ENCODE measurements at places on chromosomes 5 and 9.

- no peak for DNase-seq
Measured at GRCh38 chr5:137808503-137809135, 54.5 kb upstream of the HNRNPA0 start.

- no peak for DNase-seq
Measured at GRCh38 chr9:109560470-109561132, 62.5 kb upstream of the PTPN3 start.

- DNase-seq: no peak
Measured at GRCh38 chr5:118378959-118379358, 609.4 kb downstream of the DTWD2 start.

- no peak for DNase-seq
Measured at GRCh38 chr5:6760686-6761085, 47.5 kb downstream of the TENT4A start.

GRCh38 chr5:132260051-132260450, 2.6 kb downstream of the PDLIM4 start:
- peak; percentile 16 for DNase-seq

DNA sequence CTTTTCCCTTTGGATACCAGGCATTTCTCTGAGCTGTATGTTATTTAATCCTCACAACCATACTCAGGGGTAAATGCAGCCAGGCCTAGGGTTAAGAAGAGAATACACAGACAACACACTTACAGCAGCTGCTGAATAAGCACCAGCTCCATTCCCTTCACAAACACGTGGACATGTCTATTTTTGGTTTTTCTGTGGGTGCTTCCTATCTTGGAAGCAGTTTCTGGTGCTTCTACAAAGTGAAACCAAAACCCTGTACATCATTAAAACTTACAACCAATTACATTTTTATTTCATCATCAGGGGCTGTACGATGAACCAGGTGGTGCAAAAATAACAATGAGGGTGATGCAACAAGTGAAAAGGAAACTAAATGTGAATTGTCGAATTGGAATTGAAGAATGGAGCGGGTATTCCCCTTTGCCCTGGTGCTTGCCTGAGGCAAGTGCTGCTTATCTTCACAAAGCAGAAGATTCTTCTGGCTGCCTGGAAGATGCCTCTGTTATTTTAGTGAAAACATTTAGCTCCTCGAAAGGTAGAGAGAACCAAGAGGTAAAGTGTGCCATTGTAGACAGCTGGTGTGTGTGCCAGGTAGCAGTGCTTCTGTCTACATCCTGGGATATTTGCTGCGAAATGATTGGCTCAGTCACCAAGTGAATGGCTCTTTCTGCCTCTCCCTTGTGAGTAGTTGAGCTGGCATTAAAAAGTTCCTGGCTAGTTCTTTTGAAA, 18.6 kb upstream of the IFNB1 start:
- DNase-seq: no peak

- DNase-seq: no peak
Measured at GRCh38 chr5:149018909-149019443, 43.9 kb downstream of the SH3TC2 start.

GRCh38 chr9:72360324-72360723, 4.7 kb downstream of the ZFAND5 start:
- no peak for DNase-seq

- DNase-seq: no peak
Measured at GRCh38 chr9:127264462-127265219, at the start of gene GARNL3. Gene GARNL3 (plus strand): TSS chr9:127264774. CDS start chr9:127264878, 104 bp downstream.

DNA sequence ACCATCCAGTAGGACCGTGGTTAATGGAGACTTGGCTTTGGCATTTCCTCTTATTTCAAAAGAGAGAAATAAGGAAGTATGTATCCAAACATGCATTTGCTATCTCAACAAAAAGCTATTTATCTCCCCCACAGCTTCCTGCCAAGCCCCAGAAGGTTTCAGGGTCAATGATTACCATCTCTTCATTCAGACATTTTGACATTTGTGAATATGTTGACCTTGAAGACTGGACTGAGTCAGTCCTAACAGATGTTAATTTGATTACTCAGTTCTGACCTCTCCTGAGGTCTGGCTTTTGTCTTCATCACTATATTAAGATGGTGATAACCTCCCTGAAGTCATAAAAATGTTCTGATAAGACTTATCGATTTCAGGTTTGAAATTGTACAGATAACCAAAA, 479.4 kb downstream of the AGTPBP1 start:
- DNase-seq: no peak

DNA sequence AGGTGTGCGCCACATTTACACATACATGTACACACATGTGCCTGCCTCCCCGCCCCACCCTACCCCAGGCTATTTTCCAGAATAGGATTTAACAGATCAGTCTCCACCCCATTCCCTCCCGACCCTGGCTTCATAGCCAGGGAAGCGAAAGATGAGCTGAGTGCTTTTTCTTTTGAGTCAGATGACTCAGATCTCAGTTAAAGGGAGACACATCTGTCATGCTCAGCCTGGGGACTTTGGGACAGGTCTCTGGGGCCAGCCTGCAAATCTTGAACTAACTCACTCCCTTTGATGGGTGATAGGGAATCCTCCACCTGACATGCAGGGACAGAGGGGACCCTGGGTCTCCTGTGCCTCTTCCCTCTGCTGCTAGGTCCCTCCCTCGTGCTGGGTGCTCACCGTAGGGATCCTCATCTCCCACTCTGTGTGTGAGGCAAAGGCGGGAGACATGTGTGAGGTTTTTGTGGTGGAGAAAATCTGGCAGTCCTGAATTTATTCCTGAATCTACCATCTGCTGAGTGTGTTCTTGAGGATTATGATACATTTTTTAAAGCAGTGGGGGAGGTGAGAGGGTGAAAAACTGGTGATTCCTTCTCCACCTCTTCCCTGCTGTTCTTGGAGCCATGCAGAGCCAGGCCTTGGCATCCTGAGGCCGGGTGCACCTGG, 37.7 kb downstream of the NEUROG1 start:
- DNase-seq: no peak

DNA sequence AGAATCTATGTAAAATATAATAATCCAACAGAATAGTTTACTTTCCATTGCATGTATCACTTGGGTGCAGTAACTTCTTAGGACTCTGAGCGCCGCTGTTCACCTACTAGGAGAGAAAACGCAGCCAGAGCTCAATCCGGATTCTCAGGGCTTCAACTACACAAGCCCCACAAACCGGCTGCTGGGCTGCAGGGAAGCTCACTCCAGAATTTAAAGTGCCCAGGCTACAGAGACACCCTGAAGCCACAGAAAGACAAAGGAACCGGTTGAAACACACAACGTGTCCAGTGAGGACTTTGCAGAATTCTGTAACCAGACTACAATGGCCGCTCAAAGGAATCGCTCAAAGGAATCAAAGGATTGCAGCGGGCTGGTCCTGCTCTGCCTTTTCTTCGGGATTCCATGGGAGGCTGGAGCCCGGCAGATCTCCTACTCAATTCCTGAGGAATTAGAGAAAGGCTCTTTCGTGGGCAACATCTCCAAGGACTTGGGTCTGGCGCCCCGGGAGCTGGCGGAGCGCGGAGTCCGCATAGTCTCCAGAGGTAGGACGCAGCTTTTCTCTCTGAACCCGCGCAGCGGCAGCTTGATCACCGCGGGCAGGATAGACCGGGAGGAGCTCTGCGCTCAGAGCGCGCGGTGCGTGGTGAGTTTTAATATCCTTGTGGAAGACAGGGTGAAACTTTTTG, at the start of gene PCDHGA10:
PCDHGA10 (plus strand) TSS at position 134 of the 686 bp plus-strand sequence; CDS start at position 323, 189 bp downstream.
- no peak for DNase-seq

DNA sequence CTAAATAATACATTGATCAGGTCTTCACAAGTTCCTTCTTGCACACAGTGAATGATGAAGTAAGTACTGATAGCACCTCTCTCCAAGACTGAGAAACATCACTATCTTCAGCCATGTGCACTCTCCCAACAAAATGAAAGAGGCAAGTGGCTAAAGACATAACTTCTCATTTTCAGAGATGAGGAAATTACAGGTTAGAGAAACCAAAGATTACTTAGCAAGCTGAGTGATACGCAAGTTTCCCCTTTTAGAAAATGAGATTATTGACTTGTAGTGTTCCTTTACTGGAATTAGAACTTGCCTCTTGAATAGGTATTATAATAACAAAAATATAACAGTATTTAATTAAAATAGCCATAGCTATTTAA, 21.6 kb downstream of the CEMIP2 start:
- no peak for DNase-seq

- no peak for DNase-seq
Measured at GRCh38 chr5:168334695-168335094, 43.2 kb downstream of the WWC1 start.

DNA sequence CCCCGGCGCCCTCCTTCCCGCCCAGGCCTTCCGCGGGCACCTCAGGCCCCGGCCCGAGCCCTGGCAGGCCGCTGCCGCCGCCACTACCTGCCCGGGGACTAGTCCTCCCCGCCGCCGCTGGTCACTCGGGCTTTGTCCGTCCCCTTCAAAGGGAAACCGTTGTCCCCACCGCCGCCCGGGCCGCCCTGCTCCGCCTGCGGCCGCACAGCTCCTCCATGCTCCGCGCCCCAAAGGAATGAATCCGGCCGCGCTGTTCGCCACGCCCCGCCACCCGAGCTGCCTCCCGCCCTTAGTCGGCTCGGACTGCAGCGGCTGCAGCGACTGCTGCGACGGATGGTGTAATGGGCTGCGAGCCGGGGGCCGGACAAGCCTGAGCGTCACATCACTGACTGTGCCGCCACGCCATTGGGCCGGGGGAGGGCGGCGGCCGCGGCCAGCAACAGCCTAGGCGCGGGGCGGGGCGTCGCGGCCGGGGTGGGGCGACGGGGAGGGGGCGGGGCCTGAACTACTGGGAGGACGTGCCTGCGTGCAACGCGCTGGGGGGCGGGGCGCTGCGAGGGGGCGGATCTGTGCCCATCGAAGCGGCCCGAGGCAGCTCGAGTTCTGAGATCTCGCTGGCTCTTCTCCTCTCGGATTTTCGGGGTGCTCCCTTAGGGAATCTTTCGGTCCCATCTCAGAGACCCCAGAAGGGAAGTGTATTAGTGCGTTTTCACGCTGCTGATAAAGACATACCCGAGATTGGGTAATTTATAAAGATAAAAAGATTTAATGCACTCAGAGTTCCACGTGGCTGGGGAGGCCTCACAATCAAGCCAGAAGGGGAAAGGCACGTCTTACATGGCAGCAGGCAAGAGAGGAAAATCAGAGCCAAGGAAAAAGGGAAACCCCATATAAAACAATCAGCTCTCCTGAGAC, at the start of gene FEM1C:
FEM1C (minus strand) TSS at position 340 of the 915 bp plus-strand sequence. CDS start 1,282 bp downstream, outside the sequence.
- peak; percentile 96 for DNase-seq

GRCh38 chr9:121372239-121373010, 2.4 kb upstream of the STOM start:
- DNase-seq: no peak

DNA sequence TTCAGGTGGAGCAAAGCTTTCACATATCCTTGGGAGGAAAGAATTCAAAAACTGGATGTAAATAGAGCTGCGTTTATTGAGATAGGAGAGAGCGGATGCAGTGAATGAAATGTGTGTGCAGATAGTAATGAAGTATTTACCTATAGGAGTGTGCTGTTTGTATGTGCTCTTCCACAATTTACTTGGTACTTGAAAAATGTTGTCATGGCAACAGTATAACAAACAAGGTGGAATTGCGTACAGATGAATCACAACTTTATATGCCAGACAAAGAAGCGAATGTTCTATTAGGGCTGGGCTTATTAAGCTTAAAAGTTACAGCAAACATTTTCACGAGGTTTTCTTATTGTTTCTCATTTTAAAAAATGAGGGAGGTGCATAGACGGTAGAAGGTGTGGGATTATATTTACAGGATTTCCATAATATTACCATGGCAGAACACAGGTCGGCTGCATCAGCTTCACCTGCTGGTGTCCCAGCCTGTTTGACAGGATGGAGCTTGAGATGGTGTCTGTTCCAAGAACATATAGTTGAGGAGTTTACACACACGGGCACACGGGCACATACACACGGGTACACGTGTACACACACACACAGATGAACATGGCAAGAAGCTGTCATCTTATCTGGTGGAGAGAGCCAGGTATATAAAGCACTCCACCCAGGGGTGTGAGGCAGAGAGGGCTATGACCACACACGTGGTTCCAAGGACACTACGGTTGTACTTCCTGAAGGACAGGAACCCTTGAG, 155.7 kb downstream of the RMI1 start:
- DNase-seq: no peak

DNA sequence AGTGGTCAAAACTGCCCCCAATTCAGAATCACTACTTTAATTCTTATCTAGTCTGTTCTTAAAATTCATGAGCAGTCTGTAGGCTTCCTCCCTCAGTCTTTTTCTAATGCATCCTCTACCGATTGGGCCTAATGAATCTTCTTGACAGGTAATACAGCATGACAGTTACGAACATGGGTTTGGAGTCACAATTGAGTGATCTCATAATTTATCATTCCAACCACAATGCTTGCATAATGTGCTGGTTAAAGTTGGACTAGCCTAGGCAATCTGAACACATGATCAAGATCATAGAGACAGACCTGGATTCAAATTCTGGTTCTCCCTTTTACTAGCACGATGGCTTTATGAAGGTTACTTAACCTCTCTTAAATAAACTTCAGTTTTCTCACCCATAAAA, 33.1 kb upstream of the SETD9 start:
- no peak for DNase-seq

- no peak for DNase-seq
Measured at GRCh38 chr9:105295201-105295550, 50.7 kb downstream of the SLC44A1 start.

DNA sequence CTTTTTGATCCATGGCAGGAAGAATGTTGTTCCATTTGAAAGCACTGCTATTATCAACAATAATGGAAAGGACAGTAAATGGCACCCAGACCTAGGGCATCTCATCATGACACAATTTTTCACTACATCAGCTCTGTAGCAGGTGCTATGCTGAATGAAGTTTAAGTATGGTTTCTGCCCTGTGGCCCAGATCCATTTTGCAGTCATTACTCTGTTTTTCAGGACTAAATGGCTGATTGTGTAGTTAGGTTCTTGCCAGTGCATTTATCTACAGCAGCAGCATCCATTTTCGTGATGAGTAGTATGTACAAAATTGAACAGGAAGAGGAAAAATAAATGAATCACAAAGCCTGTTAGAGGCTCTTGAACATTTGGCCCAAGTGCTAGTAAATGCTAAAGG, 270.5 kb upstream of the CD180 start:
- DNase-seq: no peak

DNA sequence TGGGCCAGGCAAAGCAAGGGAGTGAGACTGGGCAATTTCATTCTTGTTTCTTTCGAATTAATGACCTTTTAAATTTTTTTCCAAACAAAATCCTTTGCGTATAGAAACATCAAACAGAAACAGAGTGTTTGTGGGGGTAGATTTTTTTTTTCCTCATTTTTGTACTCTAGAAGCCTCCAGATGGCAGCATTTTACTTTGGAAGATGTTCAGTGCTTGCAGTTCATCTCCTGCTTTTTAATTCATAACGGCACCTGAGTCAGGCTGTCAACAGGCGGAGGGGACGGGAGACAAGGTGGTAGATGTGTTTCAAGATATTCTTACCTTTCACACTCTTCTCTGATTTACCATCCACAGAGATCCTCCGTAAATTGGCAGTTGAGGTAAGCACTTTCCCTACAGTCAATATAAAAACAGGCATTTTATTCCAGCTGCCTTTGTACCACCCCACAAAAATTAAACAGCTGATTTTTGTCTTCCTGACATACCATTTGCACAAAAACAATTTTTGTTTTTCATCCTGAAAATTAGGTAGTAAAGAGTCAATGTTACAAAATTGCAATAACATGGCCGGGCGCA, 99.5 kb upstream of the FBXL17 start:
- DNase-seq: no peak
